ENCODE measurements at places on chromosomes 1 and 21. TPM values are rescaled to one million over a fixed set of nuclear protein-coding genes. Genes with fewer than 3 reads are reported as not detected.

- peak; percentile 6 for DNase-seq
These were observed at the start of gene FHAD1 for GRCh38 chr1:15246960-15247614. TSS of gene FHAD1 (plus strand) at chr1:15247223. CDS start at chr1:15251785, 4,562 bp downstream.

DNA sequence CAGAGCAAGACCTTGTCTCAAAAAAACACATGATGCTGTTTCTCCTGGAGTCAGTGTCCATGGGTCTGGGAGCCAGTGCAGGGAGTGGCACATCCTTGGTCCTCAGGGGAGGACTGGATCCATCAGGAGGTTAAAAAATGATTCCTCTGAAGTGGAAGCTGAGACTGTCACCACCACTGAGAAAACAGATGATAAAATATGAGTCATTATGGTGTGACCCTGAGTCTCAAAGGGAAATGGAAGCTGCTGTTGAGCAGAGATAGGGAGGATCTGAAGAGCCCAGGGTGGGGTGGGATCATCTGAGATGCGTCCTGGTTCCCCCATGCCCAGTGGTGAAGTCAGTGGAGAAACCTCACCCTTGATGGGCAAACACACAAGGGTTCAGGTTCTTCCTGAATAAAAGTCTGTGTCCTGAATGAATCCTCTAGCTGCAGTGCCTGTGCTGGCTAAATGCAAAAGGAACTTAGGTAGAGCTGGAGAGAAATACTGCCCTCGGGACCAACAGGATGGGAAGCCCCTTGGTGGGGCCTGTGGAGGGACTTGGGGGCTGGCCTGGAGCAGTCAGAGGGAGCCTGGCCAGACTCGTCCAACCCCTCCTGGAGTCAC, 61.6 kb upstream of the TENT5B start:
- no peak for DNase-seq

DNA sequence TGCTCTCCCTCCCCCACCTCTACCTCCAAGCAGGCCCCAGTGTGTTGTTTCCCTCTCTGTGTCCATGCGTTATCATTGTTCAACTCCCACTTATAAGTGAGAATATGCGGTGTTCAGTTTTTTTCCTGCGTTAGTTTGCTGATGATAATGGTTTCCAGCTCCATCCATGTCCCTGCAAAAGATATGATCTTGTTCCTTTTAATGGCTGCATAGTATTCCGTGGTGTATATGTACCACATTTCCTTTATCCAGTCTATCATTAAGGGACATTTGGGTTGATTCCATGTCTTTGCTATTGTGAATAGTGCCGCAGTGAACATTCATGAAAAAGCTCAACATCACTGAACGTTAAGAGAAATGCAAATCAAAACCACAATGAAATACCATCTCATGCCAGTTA, 58.6 kb downstream of the DNAH14 start:
- no peak for DNase-seq

DNA sequence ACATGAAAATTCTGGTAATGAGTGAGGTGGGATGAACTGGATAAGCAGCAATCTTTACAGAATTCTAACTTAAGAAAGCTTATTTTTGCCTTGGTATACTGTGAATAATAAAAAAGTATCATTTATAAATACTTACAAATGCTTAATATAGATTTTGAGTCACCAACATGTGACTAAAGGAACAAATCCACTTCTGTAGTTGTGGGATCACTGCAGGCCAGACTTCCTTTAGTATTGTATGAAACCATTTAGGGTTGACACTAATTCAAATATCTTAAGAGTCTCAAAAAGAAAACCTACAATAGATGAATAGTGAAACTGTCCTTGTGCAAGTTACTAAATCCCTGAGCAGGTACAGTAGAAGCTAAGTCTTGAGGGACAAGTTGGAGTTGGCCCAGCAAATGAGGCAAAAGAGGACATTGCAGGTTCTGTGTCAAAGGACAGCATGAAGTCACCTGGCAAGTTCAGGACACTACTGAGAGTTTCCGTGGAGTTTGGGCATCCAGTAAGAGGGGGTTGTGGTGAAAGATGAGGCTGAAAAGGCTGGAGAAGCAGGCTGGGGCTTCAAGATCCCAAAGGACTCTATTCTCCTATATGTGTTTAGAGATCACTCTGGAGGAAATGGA, 5.9 kb upstream of the THEM4 start:
- DNase-seq = no peak

GRCh38 chr1:247845011-247845692, 3.5 kb upstream of the OR11L1 start:
- DNase-seq = no peak

- DNase-seq = no peak
These were observed 75.3 kb downstream of the ROR1 start for GRCh38 chr1:63849149-63849548.

TNFSF4 gene
- polyA plus RNA-seq = 0.37 TPM

MAEL gene
- not detected for polyA plus RNA-seq

C8A gene
- polyA plus RNA-seq = not detected

DIO1 gene
- not detected for polyA plus RNA-seq

SPATA21 gene
- polyA plus RNA-seq = not detected

C1orf115 gene
- polyA plus RNA-seq = 1.6 TPM

IL12RB2 gene
- polyA plus RNA-seq = 14.7 TPM

Data from CD4-positive, CD25-positive, alpha-beta regulatory T cell (primary cell).